Muscle of back (tissue), 13 donors: ENCODE measurements at places on chromosomes 4 and X.

DNA sequence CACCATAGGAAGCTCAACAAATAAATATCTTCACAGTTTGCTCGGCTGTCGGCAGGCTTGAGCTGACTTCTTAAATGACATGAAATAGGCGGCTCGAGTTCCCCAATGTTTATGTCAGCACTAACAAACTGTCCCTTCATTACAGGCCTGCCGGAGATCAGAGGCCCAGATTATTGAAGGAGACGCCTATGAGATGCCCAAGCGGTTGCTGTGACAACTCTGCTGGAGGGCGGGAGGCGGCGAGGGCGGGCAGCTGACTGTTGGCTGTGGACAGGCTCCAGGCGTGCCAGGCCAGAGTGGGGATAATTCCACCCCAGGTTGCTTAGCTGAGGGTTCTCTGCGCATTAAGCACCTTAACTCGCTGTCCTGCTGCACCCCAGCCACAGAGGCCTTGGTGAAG lies 39.2 kb upstream of the MSX1 start:
- DNase-seq, result no peak

DNA sequence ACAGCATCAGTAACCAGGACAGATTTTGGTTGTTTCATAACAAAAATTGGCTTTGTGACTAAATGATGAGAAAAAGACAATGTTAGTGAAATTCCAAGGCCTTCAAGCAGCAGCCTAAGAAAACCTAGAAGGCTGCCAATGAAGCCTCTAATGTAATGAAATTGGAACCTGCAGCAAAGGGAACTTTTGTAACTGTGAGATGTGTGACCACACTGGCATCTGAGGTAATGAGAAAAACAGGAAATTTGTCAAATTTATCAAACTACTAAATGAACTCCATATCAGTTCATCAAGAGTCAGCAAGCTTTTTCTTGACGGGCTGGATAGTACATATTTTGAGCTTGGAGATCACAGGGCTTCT lies 30.4 kb upstream of the EMCN start:
- no peak for DNase-seq

DNA sequence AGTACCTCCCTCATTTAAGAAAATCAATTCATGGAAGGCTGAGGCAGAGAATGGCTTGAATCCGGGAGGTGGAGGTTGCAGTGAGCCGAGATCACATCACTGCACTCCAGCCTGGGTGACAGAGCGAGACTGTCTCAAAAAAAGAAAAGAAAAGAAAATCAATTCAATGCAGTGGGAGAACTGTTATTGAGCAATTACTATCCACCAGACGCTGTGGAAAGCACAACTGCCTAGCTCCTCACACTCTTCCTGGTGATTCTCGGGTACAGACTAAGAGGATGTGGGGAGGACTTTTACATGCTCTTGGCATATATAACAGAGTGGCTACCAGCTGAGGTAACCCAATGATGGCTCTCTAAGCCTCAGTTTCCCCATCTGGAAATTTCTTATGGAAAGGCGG lies 2.7 kb upstream of the TMSB4X start:
- DNase-seq, result no peak

- DNase-seq, result no peak
Measured at GRCh38 chr4:139676365-139676764, 10.7 kb downstream of the MGST2 start.

DNA sequence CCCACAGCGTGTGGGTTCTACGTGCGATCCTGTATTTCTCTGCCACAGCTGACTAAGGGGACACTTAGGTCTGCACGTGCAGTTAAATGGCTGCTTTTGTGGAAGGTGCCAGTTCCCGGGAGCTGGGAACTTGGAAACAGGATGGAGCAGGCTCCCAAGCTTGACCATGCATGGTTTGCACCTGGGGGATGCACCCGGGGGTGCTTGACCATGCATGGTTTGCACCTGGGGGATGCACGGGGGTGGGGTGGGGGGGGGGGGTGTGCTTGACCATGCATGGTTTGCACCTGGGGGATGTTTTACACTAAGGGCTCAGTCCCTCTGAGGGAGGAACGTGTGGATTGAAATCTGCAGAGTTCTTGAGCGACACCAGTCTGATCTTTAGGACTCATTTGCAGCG lies 5.7 kb downstream of the WFS1 start:
- DNase-seq, result no peak
